Stimulated activated CD4-positive, alpha-beta T cell treated with anti-CD3 and anti-CD28 coated beads, Interleukin-4, amount 100 ng/mL, for 48 hours (primary cell): ENCODE measurements at places on chromosomes 7 and 10.
A peak's percentile ranks its signal among the peaks of the same experiment; 100 is the strongest.

GRCh38 chr10:62384447-62385081 lies 10.4 kb downstream of the ZNF365 start:
- DNase-seq: no peak

- no peak for DNase-seq
These were observed 68.3 kb downstream of the NAMPT start for GRCh38 chr7:106216517-106216922.

- DNase-seq: no peak
These were observed 129.4 kb downstream of the ANK3 start for GRCh38 chr10:60260321-60260720.

DNA sequence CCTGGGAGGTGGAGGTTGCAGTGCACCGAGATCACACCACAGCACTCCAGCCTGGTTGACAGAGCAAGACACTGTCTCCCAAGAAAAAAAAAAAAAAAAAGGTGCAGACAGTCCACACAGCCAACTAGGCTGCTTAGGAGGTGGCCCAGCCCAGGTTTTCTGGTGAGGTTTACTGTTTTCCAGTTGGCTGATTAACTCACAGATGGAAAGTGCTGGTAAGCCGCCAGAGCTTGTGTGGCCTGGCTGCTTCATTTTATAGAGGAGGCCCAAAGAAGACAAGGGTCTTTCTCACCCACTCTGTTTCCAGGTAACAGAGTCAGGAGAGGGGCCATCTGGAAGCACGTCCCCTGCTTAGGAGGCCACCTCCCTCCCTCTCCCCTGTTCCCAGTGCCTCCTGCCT lies 6.2 kb downstream of the RHBDD2 start:
- DNase-seq: no peak

DNA sequence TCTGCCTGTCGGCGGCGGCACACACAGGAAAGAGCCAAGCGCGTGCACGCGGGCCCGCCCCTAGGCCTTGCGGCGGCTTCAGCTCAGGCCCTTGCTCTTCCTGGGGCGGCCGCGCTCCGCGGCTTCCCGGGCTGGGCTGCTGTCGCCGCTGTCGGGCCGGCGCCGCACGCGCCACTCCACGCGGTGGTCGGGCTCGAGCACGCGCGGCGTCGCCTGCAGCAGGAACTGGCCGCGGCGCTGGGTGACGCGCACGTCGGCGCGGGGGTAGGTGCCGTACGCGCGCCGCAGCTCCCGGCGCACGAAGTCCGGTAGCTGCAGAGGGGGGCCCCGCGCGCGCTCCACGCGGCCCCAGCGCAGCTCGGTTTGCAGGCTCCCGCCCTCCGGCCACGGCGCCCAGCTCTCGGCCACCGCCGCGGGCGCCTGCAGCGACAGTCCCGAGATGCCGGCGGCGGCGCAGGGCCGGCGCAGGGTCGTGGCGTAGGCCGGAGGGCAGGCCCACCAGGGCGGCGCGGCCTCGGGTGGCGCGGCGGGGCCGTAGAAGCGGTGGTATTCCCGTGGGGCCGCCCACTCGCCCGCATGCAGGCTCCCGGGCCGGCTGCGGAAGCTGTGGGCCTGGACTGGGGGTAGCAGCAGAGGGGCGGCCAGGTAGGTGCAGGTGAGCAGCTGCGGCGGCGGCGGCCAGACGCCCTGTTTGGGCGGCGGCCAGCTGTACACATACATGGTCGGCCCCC lies 804 bp downstream of the C10orf95 start:
- peak; percentile 79 for DNase-seq

DNA sequence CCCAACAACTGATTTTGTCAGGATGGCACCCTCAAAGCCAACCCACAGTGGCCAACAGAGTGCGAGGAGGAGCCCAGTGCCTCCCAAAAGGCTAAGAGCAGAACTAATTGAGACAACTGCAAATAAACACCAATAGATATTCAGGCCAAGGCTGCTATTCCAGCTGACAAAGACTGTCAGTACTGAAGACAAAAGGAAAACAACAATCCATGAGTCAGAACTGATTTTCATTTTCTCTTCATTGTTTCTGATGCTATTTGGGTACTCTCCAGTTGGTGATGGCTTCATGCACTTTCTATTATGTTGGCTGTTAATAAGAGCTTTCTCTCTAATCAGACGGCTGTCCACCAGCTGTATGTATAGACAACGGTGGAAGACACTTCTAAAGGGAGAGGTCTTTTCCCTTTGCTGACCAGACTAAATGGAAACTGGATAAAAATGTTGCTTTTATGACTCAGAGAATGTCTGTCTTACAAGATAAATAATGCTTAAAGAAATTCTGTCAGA lies 515.9 kb downstream of the PARD3 start:
- no peak for DNase-seq

- DNase-seq: no peak
These were observed 28.3 kb downstream of the EBF3 start for GRCh38 chr10:129935867-129936152.

- DNase-seq: no peak
These were observed 485.1 kb downstream of the SEMA3D start for GRCh38 chr7:84701524-84702306.

DNA sequence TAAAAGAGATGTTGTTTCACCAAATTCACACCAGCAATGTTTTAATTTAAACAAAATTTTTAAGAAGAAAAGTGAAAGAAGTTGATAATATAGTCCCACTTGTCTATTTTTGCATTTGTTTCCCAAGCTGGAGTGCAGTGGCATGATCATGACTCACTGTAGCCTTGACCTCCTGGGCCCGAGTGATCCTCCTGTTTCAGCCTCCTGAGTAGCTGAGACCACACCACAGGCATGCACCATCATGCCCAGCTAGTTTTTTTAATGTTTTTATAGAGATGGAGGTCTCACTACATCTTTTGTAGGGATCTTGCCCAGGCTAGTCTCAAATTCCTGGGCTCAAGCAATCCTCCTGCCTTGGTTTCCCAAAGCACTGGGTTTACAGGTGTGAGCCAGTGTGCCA lies 14.1 kb upstream of the NDUFA5 start:
- DNase-seq: no peak

DNA sequence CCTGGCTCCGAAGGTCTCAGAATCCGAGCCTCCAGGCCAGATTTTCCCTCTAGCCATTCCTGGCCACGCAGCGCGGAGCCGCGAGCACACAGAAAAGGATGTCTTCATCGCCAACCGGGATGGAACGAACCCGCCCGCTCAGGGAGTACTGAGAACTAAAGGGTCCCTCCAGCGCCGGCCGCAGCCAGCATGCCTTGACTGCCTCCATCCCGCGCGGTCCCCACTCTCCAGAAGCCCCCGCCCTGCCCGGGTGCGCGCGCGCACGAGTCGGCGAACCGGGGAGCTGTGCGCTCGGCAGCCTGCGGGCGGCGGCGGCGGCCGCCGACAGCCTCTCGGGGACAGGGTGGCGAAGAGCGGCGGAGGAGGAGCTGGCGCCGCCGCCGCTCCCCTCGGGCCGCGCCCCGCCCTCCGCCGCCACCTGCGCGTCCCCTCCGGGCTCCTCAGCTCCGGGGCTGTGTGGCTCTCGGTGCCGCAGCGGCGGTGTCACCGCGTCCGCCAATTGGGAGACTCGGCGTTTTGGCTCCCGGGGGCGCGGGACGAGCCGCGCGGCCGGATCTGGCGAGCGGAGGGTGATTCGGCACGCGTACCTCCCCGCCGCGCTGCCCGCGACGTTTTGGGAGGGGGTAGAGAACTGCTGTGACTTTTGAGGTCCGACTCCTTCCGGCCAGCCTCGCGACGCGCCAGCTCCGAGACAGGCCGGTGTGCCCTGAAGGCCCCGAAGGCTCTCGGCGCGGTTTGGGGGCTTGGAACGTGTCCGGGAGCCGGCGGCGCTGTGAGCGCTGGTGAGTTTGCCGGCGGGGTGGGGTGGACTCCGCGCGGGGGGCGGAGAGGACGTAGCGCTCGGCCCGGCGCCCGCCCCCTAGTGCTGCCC lies 453 bp upstream of the GALNT17 start:
- DNase-seq: no peak

- DNase-seq: peak; percentile 34
These were observed 18.8 kb downstream of the CDC123 start for GRCh38 chr10:12214763-12215218.

DNA sequence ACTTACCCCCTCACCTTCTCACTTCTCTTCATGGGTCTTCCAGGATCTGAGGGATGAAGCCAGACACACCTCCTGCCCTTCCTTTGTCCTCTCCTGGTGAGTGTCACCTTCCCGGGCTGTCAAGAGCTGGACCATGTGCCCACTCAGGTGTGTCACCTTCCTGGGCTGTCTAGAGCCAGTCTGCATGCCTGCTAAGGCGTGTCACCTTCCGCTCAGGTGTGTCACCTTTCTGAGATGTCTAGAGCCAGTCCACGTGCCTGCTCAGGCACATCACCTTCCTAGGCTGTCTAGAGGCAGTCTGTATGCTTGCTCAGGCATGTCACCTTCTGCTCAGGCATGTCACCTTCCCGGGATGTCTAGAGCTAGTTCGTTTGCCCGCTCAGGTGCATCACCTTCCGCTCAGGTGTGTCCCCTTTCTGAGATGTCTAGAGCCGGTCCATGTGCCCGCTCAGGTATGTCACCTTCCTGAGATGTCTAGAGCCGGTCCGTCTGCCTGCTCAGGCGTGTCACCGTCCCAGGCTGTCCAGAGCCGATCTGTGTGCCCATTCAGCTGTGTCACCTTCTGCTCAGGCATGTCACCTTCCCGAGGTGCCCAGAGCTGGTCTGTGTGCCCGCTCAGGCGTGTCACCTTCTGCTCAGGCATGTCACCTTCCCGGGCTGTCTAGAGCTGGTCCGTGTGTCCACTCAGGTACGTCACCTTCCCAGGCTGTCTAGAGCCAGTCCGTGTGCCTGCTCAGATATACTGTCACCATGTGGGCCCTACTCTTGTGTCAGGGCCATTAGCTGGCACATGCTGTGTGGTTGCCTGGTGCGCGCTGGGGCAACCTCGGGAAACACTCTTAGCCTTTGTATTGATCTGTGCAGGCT lies 245.3 kb downstream of the EBF3 start:
- DNase-seq: no peak

DNA sequence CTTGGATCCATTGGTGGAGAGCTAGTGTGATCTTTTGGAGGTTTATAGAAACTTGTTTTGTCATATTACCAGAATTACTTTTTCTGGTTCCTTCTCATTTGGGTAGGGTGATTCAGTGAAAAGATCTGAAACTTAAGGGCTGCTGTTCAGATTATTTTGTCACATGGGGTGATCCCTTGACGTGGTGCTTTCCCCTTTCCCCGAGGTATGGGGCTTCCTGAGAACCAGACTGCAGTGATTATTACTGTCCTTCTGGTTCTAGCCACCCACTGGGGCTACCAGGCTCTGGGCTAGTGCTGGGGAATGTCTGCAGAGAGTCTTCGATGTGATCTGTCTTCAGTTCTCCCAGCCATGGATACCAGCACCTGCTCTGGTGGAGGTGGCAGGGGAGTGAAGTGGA lies 1030.0 kb downstream of the GRM8 start:
- no peak for DNase-seq

DNA sequence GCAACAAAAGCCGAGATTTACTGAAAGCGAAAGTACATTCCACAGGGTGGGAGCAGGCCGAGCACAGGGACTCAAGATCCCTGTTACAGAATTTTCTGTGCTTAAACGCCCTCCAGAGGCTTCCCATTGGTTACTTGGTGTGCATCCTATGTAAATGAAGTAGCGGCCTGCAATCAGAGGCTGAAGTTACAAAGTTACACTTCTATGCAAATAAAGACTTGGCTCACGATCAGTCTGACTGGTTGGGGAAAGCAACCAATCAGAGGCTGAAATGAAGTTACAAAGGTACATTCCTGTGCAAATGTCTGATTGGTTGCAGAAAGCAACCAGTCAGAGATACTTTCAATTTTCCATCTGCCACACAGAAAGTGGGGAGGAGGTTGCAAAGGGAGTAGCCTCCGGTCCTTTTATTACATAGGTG lies 4.1 kb downstream of the ACBD7 start:
- DNase-seq: no peak

- no peak for DNase-seq
These were observed 26.8 kb upstream of the CALCR start for GRCh38 chr7:93601363-93601762.

GRCh38 chr10:21176934-21177480 lies 279.9 kb upstream of the NEBL start:
- DNase-seq: no peak

DNA sequence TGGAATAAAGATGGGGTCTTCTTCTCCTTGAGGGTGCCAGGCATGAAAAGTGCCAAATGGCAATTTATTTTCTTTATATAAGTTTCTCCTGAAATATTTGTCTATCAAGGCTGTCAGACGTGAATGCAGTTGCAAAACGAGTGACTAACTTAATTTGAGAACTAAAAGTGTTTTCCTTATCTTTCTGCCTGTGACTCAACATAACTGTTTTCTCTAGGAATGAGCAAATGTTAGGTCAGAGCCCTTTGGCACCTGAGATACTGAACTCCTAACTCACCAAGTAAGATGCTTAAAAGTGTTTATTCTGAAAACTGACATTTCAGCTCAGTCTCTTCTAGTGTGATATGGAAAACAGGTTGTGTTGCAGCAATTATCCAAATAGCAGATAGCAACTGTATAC lies 197.0 kb downstream of the STK31 start:
- DNase-seq: no peak

- DNase-seq: no peak
These were observed 12.3 kb upstream of the FAM133B start for GRCh38 chr7:92602352-92603088.

DNA sequence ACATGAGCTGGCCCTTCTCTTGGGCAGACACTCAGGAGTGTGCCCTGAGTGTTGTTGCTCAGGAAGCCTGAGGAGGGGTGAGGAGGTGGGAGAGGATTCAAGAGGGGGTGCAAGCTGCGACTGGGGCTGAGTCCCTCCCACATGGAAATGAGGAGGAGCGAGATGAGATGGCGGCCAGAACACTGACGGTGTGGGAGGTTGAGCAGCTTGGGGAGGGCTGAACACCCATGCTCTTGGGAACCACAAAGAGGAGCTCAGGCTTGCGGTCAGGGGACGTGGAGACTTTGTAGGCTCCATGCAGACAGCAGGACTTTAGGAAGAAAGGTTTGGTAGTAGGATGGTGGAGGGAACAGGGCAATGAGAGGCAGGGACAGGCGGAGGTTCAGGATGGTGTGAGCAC lies 163.2 kb upstream of the SHH start:
- no peak for DNase-seq

- no peak for DNase-seq
These were observed 16.4 kb downstream of the ING3 start for GRCh38 chr7:120966961-120967360.

DNA sequence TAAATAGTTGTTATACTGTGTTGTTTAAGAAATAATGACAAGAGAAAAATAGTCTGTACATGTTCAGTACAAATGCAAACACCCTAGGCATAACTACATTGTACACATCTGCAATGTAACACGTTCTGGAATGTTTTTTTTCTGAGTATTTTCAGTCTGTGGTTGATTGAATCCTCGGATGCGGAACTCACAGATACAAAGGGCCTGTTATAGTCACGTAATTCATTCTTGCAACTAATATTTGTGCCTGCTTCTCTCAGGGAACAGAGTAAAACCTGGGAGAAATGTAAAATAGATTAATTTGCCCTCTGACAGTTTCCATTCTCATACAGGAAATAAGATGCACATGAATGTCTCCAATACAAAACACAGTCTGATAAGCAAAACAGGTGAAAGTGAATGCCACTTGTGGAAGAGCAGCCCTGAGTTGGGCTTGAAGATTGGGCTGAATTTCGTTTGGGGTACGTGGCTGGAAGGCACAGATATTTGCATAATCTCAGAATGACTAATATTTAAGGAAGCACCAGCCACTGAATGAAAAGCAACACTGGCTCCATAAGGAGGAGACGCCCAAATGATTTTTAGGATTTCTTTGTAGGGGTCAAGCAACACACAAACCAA lies 19.1 kb downstream of the DENND2A start:
- no peak for DNase-seq

GRCh38 chr7:19161671-19162070 lies 16.4 kb upstream of the FERD3L start:
- no peak for DNase-seq
